ENCODE measurements at places on chromosomes 12 and 14.
A peak's percentile ranks its signal among the peaks of the same experiment; 100 is the strongest.

- DNase-seq, result no peak
These were observed 107.1 kb upstream of the ARID2 start for GRCh38 chr12:45622210-45622937.

- no peak for DNase-seq
These were observed 210.8 kb upstream of the NPAS3 start for GRCh38 chr14:32727832-32728231.

DNA sequence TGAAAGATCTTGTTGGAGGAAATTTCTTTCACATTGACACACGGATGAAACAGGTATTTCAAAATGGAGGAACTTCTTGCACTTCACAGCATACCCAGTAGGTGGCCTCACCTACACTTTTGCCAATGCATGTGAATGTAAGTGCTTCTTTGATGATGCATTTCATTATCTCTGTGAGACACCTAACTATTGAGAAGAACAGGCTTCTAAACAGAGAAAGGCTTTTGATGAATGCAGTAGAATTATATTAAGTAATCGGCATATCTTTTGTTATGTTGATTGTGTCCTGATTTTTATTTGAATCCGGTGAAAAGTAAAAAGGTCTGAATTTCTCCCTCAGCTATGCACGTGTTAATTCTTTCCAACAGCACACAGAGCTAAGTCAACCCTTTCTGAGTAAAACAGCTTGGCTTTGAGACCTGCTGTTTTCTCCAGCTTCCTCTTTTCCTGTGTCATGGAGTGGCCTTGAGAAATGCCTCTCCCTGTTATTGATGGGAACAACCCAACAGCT, 399.0 kb downstream of the NAV3 start:
- DNase-seq, result no peak

GRCh38 chr12:99567072-99567471, 80.5 kb upstream of the GARIN6 start:
- DNase-seq, result no peak

DNA sequence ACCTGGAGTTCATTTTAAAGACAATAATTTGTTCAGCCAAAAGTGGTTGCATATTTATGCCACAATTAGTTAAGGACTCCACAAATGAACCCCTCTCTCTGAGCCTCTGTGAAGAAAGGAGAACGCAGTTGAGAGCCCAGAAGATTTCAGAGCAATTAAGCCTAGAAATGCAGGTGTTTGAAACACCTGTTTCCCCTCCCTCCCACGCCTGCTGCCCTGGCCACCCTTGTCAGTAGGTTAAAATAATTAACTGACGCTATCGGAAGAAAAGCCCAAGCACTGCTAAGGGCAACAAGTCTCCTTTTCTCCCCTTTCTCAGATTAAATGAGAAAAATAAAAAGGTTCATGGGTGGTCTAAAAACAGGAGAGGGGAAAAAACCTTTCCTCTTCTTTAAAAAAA, 99.2 kb downstream of the PPM1A start:
- DNase-seq, result no peak

GRCh38 chr12:105418229-105418628, 87.7 kb downstream of the C12orf75 start:
- no peak for DNase-seq

DNA sequence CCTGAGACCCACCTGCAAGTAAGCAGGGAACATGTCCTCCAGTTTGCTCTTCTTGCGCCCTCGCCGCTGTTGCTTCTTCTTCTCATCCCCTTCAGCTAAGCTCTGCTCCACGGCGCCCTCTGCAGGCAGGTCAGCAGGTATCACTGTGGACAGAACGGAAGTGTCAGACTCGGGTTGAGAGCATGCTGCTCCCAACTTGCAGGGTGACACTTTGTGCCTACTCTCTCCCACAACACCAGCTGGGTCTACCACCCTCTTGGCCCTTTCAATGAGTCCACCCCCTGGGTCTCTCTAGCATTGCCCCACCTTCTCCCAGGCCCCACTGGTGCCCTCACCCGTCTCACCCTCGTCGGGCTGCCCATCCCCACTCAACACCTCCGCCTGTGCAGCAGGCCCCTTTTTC, 16.7 kb downstream of the KMT2D start:
- DNase-seq, result peak; percentile 44

DNA sequence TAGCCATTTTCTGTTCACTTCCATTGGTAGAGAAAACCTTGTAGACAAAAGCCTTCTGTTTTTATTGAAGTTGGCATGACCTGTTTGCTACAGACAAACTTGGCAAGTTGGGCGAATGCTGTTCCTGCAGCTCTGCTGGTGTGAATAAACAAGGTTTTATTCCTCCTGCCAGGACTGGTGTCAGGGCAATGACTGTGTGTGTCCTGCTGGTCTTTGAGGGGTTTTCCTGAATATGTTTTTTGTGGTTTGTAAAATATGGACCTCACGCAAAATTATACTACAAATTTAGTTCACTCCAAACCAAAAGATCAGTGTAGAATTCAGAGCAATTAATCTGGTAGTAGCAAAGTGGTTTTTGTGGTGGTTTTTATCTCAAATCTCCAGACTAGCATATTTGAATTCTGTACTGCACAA, 140.8 kb downstream of the ERC1 start:
- DNase-seq, result no peak

DNA sequence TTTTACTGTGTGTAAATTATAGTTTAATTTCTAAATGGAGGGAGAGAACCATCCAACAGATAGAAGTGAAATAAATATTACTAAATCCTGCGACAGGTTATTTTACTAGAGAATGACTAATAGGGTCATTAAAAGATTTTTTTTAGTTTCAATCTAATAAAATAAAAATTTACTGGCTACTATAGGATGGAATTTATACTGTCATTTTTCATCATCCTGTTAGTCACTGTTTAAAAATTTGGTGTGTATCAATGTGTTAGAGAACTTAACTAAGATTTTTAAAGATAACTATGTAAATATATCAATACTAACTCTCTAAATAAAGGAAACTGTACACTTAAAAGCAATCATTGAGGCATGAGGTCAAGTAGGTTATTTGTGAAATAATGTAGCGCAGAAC, 41.1 kb upstream of the CDKN3 start:
- no peak for DNase-seq
